ENCODE measurements at places on chromosomes 3 and 15. TPM values are rescaled to one million over a fixed set of nuclear protein-coding genes. Genes with fewer than 3 reads are reported as not detected.

GRCh38 chr3:29758108-29758433, 477.2 kb downstream of the RBMS3 start:
- no peak for DNase-seq
- H3K4me3 ChIP-seq, result no peak overlapping the region
- H3K4me1 ChIP-seq, result no peaks in the 10 kb centered on the region

GRCh38 chr3:124044956-124045355, 53.0 kb upstream of the ROPN1 start:
- no peaks in the 10 kb centered on the region for H3K36me3 ChIP-seq
- no peaks in the 10 kb centered on the region for H3K4me1 ChIP-seq
- peaks cover 6% of the 10 kb centered on the region for H3K27me3 ChIP-seq
- H3K27ac ChIP-seq, result no peak overlapping the region
- H3K4me3 ChIP-seq, result no peak overlapping the region
- no peak for DNase-seq

DNA sequence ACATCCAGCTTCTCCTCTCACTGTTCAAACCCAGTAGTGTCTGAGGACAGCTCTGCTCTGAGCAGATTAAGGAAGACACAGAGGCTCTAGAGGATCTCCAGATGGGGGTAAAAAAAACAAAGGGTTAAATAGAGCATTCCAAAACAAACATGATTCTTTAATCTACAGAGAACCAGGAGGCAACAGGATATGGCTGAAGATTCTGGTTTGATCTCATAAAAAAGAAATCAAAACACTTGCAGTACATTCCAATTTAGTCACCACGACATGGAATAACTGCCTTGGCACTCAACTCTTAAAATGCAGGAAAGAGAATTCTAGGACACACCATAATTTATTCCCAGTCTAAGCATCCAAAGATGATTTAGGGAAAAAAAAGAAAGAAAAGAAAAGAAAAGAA, 32.0 kb downstream of the TM4SF4 start:
- no peak overlapping the region for H3K27ac ChIP-seq
- H3K36me3 ChIP-seq, result no peaks in the 10 kb centered on the region
- peaks cover 10% of the 10 kb centered on the region for H3K4me1 ChIP-seq

LMAN1L gene
- total RNA-seq, result 0.37 TPM

DNA sequence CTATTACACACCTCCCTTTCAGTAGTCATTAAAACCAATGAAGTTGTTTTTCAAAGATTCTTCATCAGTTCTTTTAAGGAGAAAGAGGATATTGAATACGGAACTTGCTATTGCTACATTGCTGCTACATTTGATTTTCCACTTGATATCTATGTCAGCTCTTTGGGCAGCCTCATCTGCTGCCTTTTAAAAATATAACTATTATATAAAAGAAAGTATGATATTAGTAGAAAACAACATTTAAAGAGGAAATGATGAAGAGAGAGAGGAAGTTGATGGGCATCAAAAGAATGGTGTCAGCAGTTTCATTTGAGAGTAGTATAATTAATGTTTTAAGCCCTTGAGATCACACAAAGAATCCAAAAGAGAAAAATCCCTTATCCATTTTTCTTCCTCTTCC, 171.4 kb downstream of the NFKBIZ start:
- H3K27ac ChIP-seq, result no peak overlapping the region
- H3K4me1 ChIP-seq, result peaks cover 8% of the 10 kb centered on the region
- H3K4me3 ChIP-seq, result no peak overlapping the region

EAF2 gene
- 11.4 TPM for total RNA-seq

- H3K4me1 ChIP-seq, result no peaks in the 10 kb centered on the region
- no peak overlapping the region for H3K4me3 ChIP-seq
- H3K27ac ChIP-seq, result no peak overlapping the region
- no peak for DNase-seq
Observed at GRCh38 chr3:88628901-88629300, 478.5 kb upstream of the EPHA3 start.

- no peak overlapping the region for H3K4me3 ChIP-seq
- no peaks in the 10 kb centered on the region for H3K36me3 ChIP-seq
- H3K4me1 ChIP-seq, result peaks cover 20% of the 10 kb centered on the region
Observed at GRCh38 chr3:37953226-37953625, 37.4 kb upstream of the VILL start.

DNA sequence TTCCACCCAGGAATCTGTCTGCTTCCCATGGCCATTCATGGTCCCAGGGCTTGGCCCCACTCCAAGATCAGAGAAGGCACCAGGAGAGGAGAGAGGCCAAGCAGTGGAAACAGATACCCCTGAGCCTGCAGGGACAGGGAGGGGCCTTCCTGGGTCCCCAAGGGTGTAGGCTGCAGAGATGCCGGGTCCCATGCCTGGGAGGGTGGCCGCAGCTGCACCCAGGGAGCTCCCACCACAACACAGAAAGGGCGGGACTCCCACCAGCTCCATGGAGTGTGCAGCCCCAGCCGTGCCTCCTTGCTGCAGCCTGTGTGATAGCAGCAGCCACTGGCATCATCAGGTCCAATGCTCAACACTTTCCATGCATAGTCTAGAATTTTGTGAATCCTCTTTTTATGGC, 331.5 kb downstream of the UACA start:
- H3K27me3 ChIP-seq, result peaks cover 12% of the 10 kb centered on the region
- H3K27ac ChIP-seq, result no peak overlapping the region
- no peak for DNase-seq

Data from activated naive CD8-positive, alpha-beta T cell treated with anti-CD3 and anti-CD28 coated beads, Interleukin-2, amount 10 ng/mL, durations not matched to agents 7 days and 5 days (primary cell).